ENCODE measurements at places on chromosomes 3 and 15. TPM values are rescaled to one million over a fixed set of nuclear protein-coding genes. Genes with fewer than 3 reads are reported as not detected.

GRCh38 chr15:101250873-101251829 is 697 bp downstream of the CHSY1 start:
- DNase-seq: no peak

DNA sequence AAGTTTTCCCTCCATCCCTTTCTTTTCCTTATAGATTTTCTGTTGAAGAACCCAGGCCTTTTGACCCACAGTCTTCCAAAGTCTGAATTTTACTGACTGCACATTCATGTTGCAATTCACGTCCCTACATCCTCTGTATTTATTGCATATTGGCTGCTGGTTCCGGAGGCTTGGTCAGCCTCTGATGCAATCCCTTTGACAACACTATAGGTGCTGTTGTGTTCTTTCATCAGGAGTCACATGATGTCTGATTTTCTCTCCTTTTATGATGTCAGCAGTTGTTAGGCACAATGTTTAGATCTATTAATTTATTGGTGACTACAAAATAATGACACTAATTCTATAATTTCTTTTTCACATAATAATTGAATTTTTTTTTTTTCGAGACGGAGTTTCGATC is 8.7 kb downstream of the CYP1A1 start:
- no peak for DNase-seq

GRCh38 chr3:171563298-171563697 is 103.1 kb upstream of the TNIK start:
- no peak for DNase-seq

DNA sequence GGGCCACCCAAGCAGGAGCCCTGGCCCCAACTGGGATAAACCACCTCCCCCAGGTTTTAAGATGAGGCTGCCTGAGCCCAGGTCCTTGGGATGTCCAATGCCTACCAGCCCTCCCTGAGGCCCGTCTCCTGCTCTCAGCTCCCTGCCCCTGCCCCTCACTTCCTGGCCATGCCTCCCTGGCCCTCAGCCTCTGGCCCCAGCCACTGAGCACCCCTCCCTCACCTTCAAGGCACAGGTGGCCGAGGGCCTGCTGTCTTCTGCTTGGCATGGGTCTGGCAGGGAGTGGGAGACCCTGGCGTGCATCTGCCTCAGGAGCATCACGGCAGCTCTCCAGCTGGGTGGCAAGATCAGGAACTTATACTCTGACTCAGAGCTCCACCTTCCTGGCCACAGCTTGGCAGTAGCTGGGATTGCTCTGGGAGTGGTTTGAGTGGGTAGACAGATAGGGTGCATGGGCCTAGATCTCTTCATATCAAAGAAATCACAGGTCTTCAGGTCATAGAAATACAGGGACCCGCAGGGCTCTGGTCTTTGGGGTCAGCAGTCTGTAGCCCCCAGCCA is at the start of gene PLA2G4E:
TSS of gene PLA2G4E (minus strand) at position 330 of the 561 bp plus-strand sequence. CDS start at position 318, 12 bp downstream.
- DNase-seq: peak; percentile 61

Gene TTLL13
- under 0.01 TPM for total RNA-seq

Gene PRRT3
- 0.26 TPM for total RNA-seq

Data from bronchial epithelial cell (primary cell).